ENCODE measurements at places on chromosomes 12 and 14. TPM values are rescaled to one million over a fixed set of nuclear protein-coding genes. Genes with fewer than 3 reads are reported as not detected.

GRCh38 chr12:46461459-46461858, 88.9 kb upstream of the SLC38A2 start:
- DNase-seq = no peak

DNA sequence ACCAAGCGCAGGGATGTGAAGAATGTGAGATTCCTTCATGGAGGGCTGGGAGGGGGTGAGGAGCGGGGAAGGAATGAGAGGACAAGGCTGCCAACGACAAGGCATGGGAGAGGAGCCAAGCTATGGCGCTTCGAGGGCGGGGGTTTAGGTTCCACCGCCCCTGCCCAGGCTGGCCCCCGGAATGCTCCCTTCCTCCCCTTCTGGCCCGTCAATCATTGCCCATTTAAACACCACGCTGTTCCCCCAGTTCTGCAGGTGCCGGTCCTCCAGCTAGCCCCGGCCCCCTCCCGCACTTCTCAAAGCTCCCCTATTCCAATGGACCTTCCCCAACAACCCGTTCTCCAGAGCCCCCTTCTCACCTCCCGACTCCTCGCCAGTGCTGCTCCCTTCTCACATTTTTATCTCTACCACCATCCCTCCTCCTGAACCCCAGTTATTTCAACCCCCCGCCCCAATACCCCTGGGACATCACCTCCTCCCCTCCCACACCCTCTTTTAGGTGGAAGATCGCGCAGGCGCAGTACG, 428 bp downstream of the RNF41 start:
- no peak for DNase-seq

DNA sequence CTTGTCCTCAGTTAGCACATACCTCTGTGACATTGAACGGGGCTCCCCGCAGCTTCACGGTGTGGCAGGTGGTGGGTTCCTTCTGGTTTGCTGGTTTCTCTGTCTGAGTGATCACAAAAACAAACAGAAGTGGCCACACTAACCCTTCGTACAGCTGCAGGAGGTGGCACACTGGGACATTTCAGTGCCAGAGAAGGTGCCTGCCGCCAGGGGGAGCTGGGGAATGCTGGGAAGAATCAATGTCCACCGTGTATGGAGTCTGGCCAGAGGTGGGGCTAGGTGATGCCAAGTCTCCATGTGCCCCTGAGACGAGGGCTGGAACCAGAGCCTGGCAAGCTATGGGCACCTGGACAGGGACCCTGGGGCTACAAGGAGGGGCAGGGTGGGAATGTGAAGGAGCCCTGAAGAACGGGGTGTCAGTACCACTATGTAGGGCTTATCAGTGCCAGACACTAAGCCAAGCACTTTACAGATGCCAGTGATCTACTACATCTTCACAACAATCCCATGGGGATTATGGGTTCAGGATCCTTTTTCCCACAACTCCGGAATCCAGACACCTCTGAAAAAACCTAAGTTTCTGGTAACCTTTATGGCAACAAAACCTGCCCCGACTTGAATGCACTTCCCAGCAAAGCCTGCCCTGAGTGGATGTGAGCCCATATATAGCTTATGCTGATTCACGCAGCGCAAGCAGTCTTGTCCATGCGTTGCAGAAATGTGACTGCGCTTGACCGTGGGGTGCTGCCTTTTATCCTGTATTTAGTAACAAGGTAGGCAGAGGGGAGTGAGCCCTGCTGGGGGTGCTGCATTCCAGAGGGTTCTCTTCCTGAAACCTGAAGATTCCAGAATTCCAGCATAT, 10.8 kb downstream of the RBM19 start:
- no peak for DNase-seq

GRCh38 chr12:54393207-54393609, 8.7 kb upstream of the ZNF385A start:
- no peak for DNase-seq

GRCh38 chr12:3670083-3670620, 82.8 kb downstream of the CRACR2A start:
- no peak for DNase-seq

DNA sequence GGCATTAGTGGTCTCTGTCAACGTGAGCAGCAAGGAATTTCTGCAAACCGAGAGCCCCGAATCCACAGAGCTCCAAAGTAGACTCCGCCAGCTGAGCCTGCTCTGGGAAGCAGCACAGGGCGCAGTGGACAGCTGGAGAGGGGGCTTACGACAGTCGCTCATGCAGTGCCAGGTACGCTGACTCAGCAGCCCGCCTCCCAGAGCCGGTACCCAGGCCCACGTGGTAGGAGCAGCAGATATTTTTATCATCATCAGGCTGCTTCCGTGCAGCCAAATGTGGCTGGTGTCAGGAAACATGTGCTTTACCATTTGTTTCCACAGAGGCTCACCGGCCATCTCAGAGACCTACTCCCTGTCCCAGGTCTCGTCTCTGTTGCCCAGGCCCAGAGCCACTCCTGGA, 73.7 kb downstream of the ESR2 start:
- no peak for DNase-seq

DNA sequence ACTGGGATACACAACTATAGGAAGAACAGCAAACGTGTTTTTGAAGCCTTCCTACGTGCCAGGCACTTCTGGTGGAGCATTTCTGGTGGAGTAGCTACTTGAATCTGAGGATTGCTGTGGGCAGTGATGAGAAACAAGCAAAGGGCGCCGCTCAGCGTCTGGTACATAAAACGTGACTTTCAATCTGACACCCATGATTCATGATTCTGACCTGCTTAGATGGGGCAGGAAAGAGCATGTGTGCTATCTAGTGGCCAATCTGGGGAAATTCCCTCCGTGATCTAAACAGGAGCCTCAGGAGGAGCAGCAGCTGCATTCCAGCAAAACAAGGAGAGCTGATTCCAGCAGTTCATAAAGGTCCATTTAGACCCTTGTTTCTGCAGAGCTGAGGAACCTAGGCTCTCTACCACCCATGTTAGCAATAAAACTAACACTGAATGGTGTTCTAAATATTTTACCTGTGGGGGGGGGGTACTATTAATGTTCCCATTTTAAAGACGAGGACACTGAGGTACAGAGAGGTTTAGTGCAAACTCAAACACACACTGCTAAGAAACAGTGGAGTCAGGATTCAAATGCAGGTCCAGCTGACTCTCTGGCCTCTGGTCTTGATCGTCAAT, 37.8 kb downstream of the PAH start:
- peak; percentile 28 for DNase-seq

DNA sequence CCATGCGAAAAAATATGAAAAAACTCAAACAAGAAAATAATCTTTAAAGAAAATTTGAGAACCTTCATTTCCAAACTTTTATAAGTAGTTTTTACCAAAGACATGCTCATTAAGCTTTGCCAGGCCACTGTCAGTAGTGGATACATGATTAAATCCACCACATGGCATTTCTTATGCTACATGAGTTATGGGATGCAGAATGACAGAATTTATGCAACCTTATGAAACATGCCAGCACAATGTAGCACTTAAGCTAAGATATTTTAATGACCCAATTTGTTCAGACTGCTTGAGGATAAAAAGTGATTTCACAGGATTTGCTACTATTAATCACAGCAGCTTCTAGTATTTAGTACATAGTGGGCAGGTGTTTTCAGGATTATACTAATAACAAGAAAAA, 123.3 kb downstream of the ATP23 start:
- no peak for DNase-seq

DNA sequence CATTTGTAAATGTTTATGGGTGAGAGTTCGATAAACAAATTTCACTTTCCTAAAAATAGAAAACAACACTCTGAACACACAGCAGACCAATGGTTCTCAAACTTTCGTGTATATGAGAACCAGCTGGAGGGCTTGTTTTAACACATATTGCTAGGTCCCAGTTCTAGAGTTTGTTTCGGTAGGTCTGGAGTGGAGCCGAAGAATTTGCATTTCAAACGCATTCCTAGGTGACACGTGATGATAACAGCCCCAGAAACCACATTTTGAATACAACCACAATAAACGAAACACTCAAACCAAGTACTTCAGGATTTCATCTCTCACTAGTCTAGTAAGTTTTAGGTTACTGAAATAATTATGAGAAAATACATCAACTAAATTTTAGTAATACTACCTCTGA, 17.1 kb downstream of the SEC23A start:
- no peak for DNase-seq

DNA sequence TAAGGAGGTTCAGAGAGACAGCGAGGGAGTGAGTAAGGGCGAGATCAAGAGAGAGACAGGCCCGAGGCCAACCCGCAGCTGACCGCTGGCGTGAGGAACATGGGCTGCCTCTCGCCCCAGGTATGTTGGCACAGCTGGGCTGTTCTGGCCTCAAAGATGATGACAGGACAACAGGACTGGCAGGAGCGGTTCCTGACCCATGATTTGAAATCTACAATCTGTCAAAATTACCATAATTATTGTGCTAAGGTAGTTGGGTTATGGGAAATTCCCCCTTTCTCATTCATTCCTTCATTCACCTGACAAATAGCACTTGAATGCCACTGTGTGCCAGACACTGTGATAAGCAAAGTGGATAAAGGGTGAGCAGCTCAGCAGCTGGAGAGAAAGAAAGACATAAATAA, 5.1 kb upstream of the ENDOU start:
- no peak for DNase-seq

DNA sequence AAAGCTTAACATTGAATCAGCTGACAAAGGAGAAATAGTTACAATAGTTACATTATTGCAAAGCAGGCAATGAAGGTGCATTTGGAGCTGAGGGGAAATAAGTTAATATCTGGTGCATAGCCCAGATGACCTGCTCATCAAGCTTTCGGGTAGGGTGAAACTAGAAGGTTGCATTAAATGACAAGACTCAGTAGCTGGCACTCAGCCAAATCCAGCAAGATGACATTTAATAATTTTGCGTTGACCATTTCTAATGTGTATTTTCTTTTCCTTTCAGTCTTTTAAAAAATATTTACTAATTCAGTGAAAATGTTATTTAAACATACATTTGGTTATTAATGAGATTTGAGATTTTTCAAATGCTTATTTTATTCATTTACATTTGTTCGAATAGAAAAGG, 188.6 kb downstream of the SLC5A8 start:
- no peak for DNase-seq

DNA sequence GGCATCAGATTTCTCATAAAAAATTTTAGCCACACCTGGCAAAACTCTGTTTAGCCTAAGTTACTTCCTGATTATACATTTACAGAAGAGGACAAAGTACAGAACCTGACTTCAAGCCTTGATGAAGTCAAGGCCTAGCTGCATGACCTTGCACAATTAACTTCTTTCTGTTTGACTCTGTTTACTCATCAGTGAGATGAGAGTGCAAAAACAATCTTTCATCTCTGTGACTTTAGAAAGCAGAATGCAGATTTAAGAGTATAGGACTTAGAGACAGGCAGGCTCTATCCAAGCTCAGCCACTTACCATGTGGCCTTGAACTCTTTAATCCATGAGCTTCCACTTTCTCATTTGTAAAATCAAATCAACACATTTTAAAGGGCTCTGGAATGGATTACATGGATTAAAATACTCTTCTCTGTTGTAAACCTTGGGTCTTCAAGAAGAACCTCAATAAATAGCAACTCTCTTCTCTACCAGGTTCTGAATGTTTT, 1178.9 kb downstream of the FLRT2 start:
- DNase-seq = no peak

GRCh38 chr14:91872011-91872501, 4.7 kb upstream of the TC2N start:
- no peak for DNase-seq

DNA sequence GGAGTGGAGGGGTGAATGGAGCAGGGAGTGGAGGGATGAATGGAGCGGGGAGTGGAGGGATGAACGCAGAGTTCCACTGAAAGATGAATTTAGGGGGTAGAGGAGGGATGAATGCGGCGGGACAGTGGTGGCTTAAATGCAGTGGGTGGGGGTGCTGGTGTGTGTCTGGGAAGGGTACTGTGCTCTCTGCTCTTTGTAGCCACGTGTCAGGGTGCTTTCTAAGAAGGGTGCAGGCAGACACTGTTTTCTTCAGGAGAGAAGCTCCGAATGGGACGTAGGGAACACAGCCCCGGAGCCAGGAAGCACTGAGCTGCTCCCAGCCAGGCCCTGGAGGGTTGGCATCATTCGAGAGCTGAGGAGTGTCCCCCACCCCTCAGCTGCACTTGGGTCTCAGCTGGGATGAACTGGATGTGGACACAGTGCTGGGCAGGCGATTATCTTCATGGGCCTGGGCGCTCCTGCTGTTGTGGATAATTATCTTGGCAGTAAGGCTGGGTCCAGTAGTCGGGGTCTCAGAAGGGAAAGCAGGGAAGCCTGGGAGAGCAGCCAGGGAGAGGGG, 9.5 kb upstream of the CEP170B start:
- no peak for DNase-seq

IL31 gene
- polyA plus RNA-seq = not detected

PTGDR gene
- polyA plus RNA-seq = 0.18 TPM

KRT8 gene
- 3.2 TPM for polyA plus RNA-seq

FAM186B gene
- 1.8 TPM for polyA plus RNA-seq

TRIM9 gene
- 1.6 TPM for polyA plus RNA-seq

All from forelimb muscle (tissue), 1 donor.